Fibroblast of skin of right quadriceps (primary cell): ENCODE measurements at places on chromosomes 13 and 19.

- DNase-seq = no peak
Measured at GRCh38 chr13:49494645-49495044, 1.1 kb upstream of the PHF11 start.

- no peak for DNase-seq
Measured at GRCh38 chr13:94902722-94903407, 190.5 kb upstream of the SOX21 start.

GRCh38 chr19:33300894-33301143 lies 1.5 kb downstream of the CEBPA start:
- DNase-seq = no peak

DNA sequence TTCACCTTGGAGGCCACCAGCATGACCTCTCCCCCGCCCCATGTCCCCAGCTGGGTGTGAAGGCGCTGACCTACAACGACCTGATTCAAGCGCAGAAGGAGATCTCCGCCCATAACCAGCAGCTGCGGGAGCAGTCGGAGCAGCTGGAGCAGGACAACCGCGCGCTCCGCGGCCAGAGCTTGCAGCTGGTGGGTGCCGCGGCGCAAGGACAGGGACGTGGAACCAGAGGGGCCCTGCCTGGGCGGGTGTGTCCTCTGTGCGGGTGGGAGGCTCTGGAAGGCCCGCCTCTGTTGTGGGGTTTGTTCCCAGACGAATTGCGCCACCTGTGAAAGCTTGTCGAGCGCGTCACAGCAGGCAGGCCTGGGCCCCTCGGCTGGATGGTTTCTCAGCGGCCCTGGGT lies 22.3 kb downstream of the PLEKHJ1 start:
- no peak for DNase-seq

GRCh38 chr13:98144027-98144741 lies 1.3 kb downstream of the FARP1 start:
- DNase-seq = peak; percentile 60

DNA sequence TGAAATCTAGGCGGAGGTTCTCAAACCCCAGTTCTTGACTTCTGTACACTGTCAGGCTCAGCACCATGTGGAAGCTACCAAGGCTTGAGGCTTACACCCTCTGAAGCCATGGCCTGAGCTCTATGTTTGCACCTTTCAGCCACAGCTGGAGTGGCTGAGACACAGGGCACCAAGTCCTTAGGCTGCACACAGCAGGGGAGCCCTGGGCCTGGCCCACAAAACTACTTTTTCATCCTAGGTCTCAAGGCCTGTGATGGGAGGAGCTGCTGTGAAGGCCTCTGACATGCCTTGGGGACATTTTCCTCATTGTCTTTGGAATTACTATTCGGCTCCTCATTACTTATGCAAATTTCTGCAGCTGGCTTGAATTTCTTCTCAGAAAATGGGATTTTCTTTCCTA lies 503.2 kb upstream of the PCDH20 start:
- no peak for DNase-seq

GRCh38 chr13:30125422-30126073 lies 181.8 kb downstream of the KATNAL1 start:
- peak; percentile 85 for DNase-seq

DNA sequence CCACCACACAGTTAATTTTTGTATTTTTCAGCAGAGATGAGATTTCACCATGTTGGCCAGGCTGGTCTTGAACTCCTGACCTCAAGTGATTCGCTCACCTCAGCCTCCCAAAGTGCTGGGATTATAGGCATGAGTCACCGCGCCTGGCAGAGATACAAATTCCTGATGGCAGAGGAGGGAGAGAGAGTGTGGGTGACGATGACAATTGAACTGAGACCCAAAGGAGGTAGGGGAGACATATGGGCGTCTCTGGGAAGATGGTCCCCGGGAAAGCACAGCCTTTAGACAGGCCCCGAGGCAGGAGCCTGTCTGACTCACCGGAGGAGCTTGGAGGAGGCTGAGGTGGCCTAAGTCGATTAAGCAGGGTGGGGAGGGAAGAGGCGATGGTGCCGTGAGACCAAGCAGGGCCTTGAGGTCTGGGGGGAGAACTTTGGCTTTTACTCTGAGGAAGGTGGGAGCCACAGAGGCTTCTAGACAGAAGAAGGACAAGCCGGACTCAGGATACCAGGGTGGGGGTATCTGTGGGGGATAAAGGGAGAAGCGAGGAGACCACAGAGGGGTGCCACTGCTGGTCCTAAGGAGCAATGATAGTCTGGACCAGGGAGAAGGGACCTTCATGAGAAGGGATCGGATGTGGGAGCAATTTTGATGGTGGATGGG lies 38.2 kb downstream of the ARRDC2 start:
- DNase-seq = peak; percentile 93
